Uterine smooth muscle cell (primary cell): ENCODE measurements at places on chromosomes 13 and 19. TPM values are rescaled to one million over a fixed set of nuclear protein-coding genes. Genes with fewer than 3 reads are reported as not detected.

Gene BLVRB
- 106 and 138 TPM in 2 replicates for total RNA-seq

Gene SAFB
- total RNA-seq: 68.5 and 73.4 TPM in 2 replicates

Gene KLF5
- total RNA-seq: 2.4 and 2.6 TPM in 2 replicates

Gene PTH2
- total RNA-seq: not detected in 2 replicates

Gene LPAR6
- 7.4 and 14.2 TPM in 2 replicates for total RNA-seq

Gene RNF17
- total RNA-seq: 0.12 TPM in 1 of 2 replicates, not detected in the other

Gene FUT2
- 0.11 TPM in 1 of 2 replicates, not detected in the other for total RNA-seq

Gene MIR17HG
- 12.3 and 12.5 TPM in 2 replicates for total RNA-seq

Gene ODAD3
- 0.22 and 0.37 TPM in 2 replicates for total RNA-seq

Gene SERP2
- 6.9 and 7.9 TPM in 2 replicates for total RNA-seq

Gene FLT3LG
- 2.5 and 2.6 TPM in 2 replicates for total RNA-seq

Gene FUT1
- total RNA-seq: 0.33 and 1.1 TPM in 2 replicates

Gene ZNF616
- 9.1 and 11.4 TPM in 2 replicates for total RNA-seq

Gene LIM2
- total RNA-seq: not detected in 2 replicates

Gene ZNF628
- total RNA-seq: 1.5 and 1.9 TPM in 2 replicates

Gene BRSK1
- 7.0 and 9.2 TPM in 2 replicates for total RNA-seq

Gene ZNF77
- 4.7 and 5.4 TPM in 2 replicates for total RNA-seq

Gene CHAMP1
- 16.0 and 25.5 TPM in 2 replicates for total RNA-seq

Gene WDR88
- not detected in 2 replicates for total RNA-seq

Gene USHBP1
- total RNA-seq: under 0.01 TPM in 1 of 2 replicates, not detected in the other

Gene TTYH1
- not detected in 2 replicates for total RNA-seq

Gene ZNF527
- 5.6 and 5.8 TPM in 2 replicates for total RNA-seq

Gene IZUMO2
- total RNA-seq: not detected in 2 replicates

Gene NOP53
- 47.3 and 74.6 TPM in 2 replicates for total RNA-seq

Gene ZNF492
- 0.25 and 0.66 TPM in 2 replicates for total RNA-seq
